Spleen (tissue), 13 donors: ENCODE measurements at places on chromosomes 2 and 18. TPM values are rescaled to one million over a fixed set of nuclear protein-coding genes. Genes with fewer than 3 reads are reported as not detected.

The RAB27B gene
- 2.9 TPM for total RNA-seq

The KIAA2012 gene
- total RNA-seq, result not detected

The BMP10 gene
- not detected for total RNA-seq

The IKZF2 gene
- 19.6 TPM for total RNA-seq

The UCN gene
- 2.1 TPM for total RNA-seq

The PPP1R1C gene
- not detected for total RNA-seq

The UGT1A5 gene
- not detected for total RNA-seq

The ANKRD44 gene
- total RNA-seq, result 108 TPM

The SCN1A gene
- not detected for total RNA-seq

The PUM2 gene
- total RNA-seq, result 94.3 TPM

The RESP18 gene
- not detected for total RNA-seq

GRCh38 chr2:54310961-54311360 is 54.9 kb upstream of the TSPYL6 start:
- no peak for DNase-seq

- DNase-seq, result no peak
These were observed 95.5 kb downstream of the PTGR3 start for GRCh38 chr18:75113455-75113854.

GRCh38 chr2:179031731-179032408 is 18.1 kb downstream of the CCDC141 start:
- DNase-seq, result no peak

DNA sequence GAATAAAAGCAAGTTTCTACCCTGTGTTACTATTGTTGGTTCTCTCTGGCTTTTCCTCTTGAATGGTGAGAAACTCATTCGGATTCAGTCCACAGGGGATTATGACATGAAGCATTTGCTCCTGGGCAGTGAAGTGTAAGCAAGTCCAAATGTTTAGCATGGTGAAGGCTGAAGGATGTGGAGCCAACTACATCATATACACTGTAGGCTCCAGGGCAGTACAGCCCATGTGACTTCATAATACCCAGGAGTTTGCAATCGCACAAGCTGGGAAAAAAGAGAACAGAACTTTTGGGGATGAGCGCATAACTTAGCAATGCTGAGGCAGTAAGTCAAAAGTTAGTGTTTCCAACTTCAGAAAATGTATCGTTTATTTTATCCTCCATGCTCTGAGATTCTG is 695.7 kb upstream of the POU3F3 start:
- no peak for DNase-seq

DNA sequence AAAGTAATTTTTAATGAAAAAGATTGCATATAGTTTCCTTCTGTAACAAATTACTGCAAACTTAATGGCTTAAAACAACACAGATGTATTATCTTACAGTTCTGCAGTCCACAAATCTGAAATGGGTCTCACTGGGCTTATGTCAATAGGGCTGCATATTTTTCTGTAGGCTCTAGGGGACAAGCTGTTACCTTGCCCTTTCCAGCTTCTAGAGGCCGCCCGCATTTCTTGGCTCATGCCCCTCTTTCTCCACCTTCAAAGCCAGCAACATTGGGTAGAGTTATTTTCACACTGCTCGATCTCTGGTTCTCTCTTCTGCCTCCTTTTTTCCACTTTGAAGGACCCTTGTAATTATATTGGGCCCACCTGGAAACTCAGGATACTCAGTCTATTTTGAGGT is 16.7 kb downstream of the COPS8 start:
- no peak for DNase-seq

DNA sequence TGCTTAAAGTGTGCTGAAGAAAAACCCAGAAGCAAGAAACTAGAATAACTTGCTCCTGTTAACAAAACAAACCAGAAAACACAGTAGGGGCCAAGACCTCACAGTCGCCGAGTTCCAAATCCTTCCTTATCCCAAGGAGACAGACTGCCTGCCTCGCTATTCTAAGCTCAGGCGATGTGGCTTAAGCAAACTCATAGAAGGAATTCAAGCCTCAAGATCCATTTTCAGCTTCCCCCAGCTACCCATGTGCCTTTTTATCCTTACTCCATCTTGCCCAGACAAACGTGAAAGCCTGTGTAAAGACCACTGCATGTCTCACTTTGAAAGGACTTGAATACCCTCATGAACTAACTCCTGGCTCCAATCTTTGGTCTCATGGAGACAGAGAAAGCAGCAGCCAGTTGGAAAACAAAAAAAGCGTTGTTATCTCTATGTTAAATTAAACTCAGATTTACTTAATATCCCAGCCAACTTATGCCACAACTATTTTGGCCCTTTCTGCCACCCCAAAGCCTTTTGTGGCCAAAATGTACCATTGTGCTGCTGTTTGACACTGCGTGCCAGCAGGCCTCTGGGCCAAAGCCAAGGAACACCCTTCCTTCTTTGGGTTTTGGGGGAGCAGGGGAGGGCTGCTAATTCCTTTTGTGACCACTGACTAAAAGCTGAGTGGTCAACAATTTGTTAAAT is 123.2 kb upstream of the FZD5 start:
- DNase-seq, result no peak

- DNase-seq, result no peak
These were observed 204.2 kb upstream of the CELF4 start for GRCh38 chr18:37769826-37770225.

- DNase-seq, result no peak
These were observed 4.1 kb downstream of the CYTIP start for GRCh38 chr2:157439824-157440186.

- no peak for DNase-seq
These were observed 50.5 kb downstream of the USP37 start for GRCh38 chr2:218517434-218518206.

- DNase-seq, result no peak
These were observed 255.3 kb downstream of the BCL11A start for GRCh38 chr2:60298006-60298696.

DNA sequence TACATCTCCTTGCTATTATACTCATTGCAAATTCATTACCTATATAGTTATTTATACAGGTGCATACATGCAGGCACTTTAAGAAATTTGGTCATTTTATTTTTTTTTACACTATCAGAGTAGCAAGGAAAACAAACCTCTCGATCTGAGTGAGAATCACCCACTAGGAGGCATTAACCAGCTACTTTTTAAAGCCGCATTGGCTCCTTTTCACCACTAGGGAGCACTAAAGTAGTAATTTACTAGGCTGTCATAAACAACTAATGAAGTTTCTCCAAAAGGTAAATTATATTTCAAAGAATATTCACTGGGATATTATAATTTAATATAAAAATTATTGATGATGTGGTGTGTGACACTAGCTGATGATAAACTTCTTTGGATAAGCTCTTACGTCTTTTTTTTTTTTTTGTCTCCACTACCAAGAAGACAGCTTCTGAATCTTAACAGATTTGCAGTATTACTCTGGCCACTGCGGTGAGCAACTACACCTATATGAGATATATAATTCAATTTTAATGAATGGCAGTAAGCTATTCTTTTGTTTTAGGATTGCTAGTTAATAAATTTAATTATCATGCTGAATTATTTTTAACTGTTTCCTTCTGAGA is 101.9 kb downstream of the NOL4 start:
- no peak for DNase-seq

DNA sequence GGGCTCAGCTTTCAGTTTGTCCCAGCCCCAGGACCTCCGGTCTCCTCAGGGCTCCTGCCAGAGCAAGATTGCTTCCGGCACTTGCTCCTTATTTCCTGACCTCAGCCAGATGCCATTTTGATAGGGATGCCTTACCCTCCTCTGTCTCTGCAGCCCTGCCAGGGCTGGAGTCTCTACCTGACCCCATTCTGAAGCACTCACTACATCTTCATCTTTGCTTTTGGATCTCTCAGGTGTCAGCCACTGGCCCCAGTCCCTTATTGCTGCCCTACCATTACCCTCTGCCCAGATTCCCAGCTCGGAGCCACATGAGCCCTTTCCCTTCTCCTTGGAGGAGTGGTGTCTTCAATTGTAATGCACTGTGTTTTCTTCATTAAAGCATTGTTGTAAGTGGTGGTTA is 17.1 kb downstream of the OSBPL6 start:
- no peak for DNase-seq

DNA sequence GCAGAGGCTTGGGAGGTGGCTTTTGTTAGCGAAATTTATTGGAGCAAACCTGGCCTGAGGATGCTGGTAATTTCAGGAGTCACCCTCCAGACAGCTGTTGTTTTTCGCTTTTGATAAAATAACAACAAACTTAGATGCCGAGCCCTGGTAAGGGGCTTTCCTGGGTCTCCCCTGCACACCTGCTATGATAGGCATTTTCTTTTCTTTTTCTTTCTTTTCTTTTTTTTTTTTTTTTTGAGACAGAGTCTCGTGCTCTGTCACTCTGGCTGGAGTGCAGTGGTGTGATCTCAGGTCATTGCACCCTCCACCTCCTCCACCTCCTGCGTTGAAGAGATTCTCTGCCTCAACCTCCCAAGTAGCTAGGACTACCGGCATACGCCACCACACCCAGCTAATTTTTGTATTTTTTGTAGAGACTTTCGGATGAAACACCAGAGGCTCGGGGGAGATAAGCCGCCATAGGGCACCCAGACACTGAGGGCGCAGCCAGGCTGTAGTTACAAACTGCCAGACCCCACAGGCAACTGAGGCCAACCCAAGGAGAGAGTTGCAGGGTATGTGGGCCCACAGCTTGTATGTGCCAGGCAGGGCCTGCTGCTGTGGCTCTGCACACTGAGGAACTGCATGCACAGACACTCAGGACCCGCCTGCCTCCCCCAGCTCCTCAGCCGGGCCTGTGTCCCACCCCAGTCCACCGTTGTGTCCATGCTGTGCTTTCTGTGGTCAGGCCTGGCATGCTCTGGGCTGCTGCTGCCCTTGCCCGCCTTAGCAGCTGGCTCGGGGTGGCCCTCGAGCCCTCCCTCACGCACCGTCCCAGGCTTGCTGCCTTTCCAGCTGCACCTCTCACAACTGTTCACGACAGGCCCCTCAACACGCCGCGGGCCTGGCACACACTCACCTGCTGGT is 3.9 kb downstream of the GYPC start:
- DNase-seq, result peak; percentile 83

GRCh38 chr18:49162226-49162864 is 211.6 kb upstream of the SMAD7 start:
- no peak for DNase-seq

GRCh38 chr2:197324801-197325200 is 14.2 kb upstream of the ANKRD44 start:
- no peak for DNase-seq

DNA sequence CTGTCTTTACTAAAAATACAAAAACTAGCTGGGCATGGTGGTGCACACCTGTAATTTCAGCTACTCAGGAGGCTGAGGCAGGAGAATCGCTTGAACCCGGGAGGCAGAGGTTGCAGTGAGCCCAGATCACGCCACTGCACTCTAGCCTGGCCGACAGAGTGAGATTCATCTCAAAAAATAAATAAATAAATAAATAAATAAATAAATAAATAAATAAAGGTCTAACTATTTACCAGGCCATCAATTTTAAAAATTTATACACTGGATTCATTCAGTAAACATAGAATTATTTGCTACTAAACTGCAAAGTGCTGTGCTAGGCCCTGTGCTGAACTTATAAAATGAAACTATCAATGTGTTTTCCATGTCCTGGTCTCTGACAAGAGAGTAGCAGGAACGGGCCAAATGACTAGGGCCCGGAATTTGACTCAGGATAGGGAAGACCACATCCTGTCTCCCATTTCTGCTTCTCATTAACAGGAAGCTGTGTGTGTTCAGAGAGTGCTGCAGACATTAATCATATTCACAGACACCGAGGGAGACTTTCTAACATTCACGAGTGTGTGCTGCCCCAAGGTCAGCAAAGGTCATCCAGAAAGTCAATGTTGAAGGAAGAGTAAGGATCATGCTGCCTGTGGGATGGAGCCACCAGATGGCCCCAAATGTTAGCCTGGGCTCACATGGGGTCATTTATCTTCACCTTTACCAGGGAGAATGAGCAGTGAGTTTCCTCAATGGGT is 95.8 kb downstream of the SPP2 start:
- no peak for DNase-seq

- no peak for DNase-seq
These were observed 265.9 kb downstream of the SETBP1 start for GRCh38 chr18:44946529-44947113.

GRCh38 chr18:67705748-67706147 is 189.2 kb upstream of the DSEL start:
- DNase-seq, result no peak

DNA sequence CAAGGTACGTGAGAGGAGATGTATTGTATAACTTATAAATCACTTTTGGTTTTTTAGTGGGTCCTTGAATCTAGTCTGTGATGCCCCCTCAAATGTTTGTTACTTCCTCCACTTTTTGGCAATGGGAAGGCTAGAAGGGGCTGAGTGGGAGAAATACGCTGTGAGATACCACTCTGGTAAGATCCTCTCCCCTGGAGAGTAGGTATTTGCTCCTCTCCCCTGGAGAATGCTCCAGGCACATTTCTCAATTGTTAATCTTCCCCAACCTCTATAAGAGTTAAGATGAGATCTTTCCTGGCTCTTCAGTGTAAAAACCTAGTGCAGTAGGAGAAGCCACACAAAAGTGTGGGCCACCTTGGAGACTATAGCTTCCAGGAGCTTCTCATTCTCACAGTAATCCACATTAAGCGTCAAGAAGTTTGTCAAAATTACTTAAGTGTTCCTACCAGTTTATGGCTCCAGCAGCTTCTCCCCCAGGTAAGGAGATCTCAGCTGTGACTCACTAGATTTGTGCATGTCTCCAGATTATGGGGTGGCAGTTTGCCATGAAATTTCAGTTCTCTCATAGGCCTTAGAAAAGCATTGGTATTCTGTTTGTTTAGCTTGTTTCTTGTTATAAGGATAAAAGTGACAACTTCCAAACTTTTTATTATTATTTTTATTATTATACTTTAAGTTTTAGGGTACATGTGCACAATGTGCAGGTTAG is 182.6 kb downstream of the FSIP2 start:
- no peak for DNase-seq

DNA sequence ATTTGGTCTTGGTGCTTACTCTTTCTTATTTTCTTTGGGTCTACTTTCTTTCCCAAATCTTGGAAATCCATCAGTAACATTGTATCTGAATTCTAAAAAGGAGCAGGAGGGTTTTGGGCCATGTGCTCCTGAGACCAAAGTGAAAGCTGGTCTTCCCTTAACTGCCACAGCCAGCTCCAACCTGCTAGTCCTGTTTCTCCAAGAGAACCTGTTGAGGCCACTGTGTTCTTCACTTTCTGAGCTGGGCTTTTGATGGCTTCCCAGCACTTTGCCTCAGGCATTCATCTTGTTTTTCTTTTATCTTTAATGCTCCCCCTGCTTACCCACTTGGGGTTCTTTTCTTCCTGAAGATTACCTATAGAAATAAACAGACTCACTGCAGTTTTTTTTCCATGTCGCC is 53.3 kb downstream of the ARHGAP28 start:
- DNase-seq, result no peak

DNA sequence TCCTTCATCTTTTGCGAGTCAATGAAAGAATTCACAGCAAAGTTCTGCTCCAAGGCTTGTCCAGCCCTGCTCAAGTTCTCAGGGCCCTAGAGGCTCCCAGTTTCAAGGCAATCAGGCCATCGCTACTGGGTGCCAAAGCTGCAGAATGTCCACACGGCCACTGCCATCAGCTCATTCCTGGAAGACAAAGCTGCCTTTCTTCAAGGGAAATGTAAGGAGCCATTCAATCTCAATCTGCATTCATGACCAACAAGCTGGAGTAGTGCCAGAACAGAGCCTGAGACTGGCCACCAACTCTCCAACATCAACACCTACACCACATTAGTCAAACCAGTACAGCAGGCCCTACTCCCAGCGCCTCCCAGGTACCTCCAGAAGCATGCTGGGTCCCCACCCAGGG is 202.2 kb downstream of the TCF4 start:
- no peak for DNase-seq

GRCh38 chr18:4384932-4385331 is 70.2 kb downstream of the DLGAP1 start:
- DNase-seq, result no peak

GRCh38 chr2:56100791-56101312 is 82.9 kb upstream of the CCDC85A start:
- no peak for DNase-seq
